ENCODE measurements at places on chromosomes 3 and 15.
A peak's percentile ranks its signal among the peaks of the same experiment; 100 is the strongest.

GRCh38 chr3:158808697-158809096 lies 6.8 kb downstream of the MFSD1 start:
- DNase-seq: no peak

GRCh38 chr15:40901053-40901443 lies 6.8 kb downstream of the VPS18 start:
- DNase-seq: no peak

GRCh38 chr3:178059119-178059518 lies 477.1 kb upstream of the KCNMB2 start:
- DNase-seq: no peak

DNA sequence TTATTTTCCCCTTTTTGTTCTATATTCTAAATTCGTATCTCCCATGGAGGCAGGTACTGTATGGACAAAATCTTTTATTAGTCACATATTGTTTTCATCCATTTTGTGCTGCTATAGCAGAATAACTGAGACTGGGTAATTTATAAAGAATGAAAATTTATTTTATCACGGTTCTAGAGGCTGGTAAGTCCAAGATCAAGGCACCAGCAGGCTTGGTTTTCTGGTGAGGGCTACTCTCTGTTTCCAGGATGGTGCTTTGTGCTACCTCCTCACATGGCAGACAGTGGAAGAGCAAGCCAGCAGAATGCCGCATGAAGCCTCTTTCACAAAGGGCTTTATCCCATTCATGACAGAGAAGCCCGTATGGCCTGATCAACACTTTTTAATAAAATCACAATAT lies 421.9 kb upstream of the TPRG1 start:
- no peak for DNase-seq

DNA sequence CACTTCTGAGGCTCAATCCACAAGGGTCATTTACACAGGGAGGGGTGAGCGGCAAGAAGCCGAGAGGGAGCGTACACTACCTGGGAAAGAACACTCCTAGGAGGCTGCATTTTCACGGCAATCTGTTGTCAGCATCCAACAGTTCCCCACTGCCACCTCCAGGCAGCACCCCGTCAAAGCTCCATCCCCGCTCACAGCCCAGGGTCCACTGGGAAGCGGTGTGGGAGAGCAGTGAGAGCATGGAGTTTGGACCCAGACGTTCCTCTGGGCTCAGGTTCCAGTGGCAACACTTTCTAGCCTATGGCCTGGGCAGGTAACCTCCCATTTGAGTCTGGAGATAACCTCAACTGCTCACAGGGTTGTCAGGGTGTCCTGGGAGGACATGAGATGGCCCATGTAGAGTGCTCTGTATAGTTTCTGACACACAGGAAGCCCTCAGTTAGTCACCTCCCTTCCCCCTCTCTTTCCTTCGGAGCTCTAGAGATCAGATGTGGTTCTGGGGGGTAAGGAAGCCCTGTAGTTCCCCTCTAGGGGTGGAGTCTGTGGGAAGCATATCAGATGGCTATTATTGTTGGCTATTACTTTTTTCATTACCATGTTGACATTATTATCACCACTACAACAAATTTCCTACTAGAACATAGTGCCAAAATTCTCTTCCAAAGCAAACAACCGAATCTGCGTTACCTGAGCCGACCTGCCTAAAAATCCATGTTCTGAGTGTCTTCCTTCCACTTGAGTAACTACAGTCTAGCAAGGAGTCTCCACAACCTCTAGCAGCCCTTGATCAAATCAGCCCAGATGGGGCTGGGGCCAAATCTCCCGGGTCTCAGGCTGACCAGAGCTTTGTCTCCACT lies 29.1 kb downstream of the RUVBL1 start:
- no peak for DNase-seq

- no peak for DNase-seq
Observed at GRCh38 chr15:53844634-53845033, 85.2 kb upstream of the WDR72 start.

- no peak for DNase-seq
Observed at GRCh38 chr15:77122576-77122975, 51.7 kb upstream of the TSPAN3 start.

- DNase-seq: peak; percentile 88
Observed at GRCh38 chr3:56783644-56784447, 17.9 kb downstream of the ARHGEF3 start.

- DNase-seq: peak; percentile 27
Observed at GRCh38 chr3:172717493-172718088, 6.7 kb upstream of the NCEH1 start.

GRCh38 chr15:68768321-68768720 lies 52.4 kb downstream of the ANP32A start:
- DNase-seq: no peak

GRCh38 chr3:149085828-149086231 lies 503 bp downstream of the HLTF start:
- DNase-seq: no peak

DNA sequence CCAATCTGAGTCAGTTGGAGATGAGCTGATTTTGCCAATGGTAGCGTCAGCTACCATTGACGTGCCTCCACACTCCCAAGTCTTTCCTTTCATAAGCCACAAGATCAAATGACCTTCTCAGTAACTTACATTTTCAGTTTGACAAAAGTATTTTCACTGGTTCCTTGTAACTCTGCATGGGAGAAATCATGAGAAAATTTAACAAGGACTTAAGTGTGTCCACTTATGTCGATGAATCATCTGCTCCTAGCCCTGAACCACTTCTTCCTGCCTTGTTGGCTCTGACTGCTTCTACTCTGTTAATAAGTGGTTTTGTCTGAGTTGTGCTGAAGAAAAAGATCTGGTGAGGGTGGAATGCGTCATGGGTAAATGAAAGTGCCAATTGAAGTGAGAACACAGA lies 101.2 kb downstream of the NFKBIZ start:
- DNase-seq: no peak

- no peak for DNase-seq
Observed at GRCh38 chr15:60555806-60556205, 76.9 kb upstream of the ICE2 start.

- no peak for DNase-seq
Observed at GRCh38 chr3:33117461-33117860, 3.6 kb downstream of the CRTAP start.

DNA sequence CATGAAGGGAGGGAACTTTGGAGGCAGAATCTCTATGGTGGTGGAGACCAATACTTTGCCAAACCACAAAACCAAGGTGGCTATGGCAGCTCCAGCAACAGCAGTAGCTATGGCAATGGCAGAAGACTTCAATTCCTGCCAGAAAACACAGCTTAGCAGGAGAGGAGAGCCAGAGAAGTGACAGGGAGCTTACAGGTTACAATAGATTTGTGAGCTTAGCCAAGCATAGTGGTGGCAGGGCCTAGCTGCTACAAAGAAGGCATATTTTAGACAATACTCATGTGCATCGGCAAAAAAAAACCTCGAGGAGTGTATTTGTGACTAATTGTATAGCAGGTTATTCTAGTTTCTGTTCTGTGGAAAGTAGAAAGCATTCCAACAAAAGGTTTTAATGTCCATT lies 6.4 kb upstream of the CSTA start:
- no peak for DNase-seq

GRCh38 chr3:72114773-72115172 lies 329.8 kb upstream of the PROK2 start:
- DNase-seq: no peak

DNA sequence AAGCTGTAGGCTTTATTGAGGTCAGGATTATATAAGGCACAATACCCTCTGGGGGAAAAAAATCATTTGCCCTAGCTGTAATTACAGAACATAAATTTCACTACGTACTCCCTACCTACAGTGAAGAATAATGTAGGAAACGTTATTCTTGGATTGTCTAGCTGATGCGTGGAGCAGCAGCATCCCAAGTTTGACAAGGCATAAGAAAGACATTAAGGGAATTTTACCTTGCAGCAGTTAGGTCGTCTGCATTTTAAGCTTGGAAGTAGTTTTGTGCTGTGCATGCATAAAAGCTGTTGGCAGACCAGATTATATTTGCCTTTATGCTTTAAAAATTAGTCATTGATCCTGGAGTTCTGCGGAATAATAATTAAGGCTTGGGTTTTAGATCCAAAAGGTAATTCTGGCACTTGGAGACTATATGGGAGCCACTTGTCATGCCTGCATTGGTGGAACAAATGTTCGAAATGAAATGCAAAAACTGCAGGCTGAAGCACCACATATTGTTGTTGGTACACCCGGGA lies 2.2 kb downstream of the EIF4A2 start:
- no peak for DNase-seq

- DNase-seq: no peak
Observed at GRCh38 chr3:86744051-86744450, 246.9 kb downstream of the VGLL3 start.

DNA sequence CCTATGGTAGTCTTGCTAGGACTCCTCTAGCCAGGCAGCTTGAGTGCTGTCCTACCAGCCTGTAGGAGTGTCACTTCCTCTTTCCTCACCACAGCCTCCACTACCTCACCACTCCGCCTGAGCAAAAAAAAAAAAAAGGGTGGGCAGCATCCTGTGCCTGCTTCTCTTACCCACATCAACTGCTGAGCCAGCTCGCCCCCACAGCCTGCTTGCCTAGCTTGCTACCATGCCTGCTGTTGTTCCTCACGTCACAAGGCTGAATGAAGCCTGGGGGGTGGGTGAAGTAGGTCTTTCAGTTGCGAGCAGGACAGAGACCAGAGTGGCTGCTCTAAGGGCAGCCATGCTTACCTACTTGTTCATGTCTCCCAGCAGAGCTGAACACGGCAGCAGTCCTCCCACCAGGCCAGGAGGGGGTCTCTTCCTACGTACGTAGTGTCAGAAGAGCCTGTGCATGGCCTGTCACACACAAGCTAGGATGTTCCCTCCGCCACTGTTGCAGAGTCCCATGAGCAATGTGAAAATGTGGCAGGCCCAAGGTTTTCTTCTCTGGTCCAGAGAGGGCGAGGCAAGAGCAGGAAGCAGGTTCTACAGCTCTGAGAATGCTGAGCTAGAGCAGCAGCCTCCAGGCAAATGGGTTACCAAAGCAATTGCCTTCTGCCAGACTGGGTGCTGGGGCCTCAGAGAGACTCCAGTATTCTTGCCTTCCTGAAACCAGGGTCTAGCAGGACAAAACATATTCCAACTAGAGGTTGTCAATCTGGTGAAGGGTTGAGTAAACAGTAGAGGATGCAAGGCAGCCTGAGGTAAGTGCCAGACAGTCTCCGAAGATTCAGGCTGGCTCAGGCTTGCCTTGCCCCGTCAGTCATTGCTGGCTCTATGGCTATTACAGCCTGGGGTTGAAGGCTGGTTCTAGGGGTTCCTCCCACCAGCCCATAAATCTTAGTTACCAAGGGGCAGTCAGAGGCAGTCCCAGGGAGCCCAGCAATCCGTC lies 8.1 kb downstream of the PPM1M start:
- peak; percentile 87 for DNase-seq

- no peak for DNase-seq
Observed at GRCh38 chr3:193677734-193678133, 84.7 kb downstream of the OPA1 start.

DNA sequence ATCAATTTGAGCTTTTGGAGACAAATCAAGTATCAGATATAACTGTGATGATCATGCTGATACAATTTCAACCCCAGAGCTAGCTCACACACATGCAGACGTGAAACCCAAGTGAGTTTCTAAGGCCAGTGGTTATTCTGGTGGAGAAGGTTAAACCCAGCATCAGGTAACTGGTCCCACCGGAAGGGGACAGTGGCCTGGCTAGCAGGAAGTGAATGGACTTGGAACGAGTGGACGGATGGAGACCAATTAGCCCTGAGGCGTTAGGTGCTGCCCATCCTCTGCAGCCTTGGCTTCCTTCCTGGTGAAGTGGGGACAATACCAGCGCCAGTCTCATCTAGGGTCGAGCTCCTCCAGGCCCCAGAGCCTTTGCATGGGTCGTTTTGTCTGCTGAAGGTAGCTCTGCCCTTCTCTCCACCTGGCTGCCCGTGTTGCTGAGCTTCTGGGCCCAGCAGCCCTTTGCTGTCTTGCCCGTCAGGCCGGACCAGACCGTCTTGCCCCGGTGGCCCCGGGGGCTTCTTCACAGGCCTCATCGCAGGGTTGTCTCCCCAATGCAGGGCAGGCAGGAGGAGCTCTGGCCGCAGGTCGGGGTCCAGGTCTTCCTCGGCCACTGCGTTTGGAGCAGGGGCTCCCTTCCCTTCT lies 915 bp upstream of the KCTD6 start:
- DNase-seq: no peak

GRCh38 chr15:97961067-97961954 lies 808 bp downstream of the ARRDC4 start:
- peak; percentile 2 for DNase-seq

DNA sequence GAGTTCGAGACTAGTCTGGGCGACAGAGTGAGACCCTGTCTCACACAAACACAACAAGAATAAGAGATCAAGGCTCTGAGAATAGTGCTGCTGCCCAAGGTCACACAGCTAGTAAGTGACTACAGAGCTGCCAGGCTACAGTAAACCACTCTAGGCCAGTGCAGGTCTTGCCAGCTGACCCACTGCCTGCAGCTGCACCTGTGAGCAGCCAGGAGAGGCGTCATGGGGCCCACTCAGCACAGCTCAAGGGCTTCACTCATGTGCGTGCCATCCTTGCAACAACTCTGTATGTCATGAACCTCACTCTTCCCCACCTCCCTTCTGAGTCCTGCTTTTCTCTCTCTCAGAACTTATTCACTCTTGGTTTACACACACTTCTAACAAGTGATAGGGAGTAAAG lies 176.7 kb downstream of the SMAD6 start:
- DNase-seq: no peak

DNA sequence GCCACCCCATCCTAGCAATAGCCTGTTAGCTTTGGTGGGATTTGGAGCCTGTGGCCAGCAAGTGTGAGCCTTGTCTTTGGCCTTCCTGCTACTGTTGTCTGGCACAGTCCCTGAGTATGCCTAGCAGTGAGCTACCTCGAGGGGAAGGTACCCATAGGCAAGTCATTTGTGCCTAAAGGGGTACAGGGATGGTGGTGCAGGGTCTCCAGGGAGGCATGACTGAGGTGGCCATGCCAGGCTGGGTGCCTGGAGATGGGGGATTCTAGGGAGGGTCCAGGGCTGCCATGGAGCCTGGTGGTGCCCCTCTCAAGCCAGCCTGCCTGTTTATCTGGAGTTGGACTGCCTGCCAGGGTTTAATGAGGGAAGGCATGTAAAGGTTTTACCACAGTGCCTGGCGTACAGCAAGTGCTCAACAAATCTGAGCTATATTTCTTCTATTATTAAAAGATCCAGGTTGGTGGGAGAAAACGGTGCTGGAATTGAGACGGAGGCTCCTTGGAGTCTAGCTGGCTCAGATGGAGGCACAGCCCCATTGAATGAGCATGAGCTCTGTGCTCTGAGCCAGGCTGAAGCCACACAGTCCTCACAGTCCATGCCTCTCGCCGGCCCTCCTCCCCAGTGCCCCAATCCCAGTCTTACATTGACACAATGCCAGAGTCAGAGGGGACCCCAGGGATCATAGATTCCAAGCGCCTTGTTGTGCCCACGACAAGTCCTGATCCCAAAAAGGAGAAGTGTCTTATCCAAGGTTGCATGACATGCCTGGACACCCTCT lies 76.2 kb downstream of the CORO2B start:
- DNase-seq: no peak

GRCh38 chr15:40927495-40927872 lies 1.7 kb upstream of the DLL4 start:
- DNase-seq: no peak

GRCh38 chr3:10198761-10199649 lies 34.3 kb downstream of the IRAK2 start:
- peak; percentile 86 for DNase-seq

- DNase-seq: no peak
Observed at GRCh38 chr15:89401631-89402517, 67.2 kb upstream of the POLG start.

GRCh38 chr3:40800343-40800742 lies 275.6 kb downstream of the ZNF621 start:
- no peak for DNase-seq

Measured in CD4-positive, alpha-beta T cell treated with Interferon alpha-2 for 1 hour (primary cell).